ENCODE measurements at places on chromosomes 6 and 20.

- no peak for DNase-seq
Observed at GRCh38 chr20:36613974-36614373, 8.4 kb downstream of the RAB5IF start.

DNA sequence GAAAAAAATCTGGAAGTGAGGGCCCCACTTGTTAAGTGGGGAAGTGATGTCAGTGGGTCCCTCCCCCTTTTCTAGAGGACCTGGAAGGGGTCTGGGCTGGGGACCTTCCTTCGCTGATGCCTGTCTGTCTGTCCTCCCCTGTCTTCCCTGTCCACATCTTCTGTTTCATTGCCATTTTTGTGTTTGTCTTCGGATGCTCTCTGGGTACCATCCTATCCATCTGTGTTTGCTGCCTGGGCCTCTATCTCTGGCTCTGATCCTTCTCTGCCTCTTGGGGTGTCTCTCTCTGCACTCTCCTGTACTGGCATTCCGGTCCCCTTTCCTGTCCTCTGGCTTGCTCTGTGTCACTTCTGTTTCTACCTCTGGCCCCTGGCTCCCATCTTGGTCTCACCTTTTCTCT is 2.3 kb downstream of the TMEM151B start:
- no peak for DNase-seq

DNA sequence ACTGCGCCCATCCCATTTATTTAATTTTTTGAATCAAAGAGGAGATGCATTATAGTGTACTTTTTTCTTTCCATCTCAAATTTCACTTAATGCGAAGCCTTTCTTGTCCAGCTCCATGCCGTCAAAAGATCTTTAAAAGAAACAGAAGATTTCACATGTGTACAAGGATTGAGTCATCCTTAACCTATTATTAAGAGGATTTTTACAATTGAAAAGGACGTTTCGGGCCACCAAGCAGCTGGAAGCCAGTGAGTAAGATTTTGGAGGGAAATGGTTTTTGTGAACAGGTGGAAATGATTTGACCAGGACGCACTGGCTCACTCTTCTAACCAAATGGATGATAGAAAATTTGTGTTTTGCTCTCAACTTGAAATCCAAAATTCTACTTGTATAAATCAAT is 15.1 kb upstream of the CCDC170 start:
- DNase-seq: no peak

DNA sequence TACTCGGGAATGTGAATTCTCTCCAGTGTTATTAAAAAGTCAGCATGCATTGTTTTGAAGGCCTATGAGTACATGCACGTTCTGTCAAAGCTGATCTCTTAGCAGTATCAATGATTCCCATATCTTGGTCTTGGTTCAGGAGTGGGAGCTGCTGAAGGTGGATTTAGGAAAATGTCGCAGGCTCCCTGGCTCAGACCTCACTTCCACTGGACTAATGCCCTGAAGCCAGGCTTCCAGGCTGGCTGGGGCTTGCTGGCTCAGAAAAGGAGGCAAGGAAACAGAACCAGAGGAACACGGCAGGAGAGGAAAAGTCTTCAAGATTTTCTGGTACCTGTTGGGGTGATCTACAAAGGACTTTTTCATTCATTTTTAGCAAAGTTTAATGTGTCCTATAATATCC is 81.6 kb downstream of the OLIG3 start:
- DNase-seq: no peak

GRCh38 chr20:62796699-62797491 is 622 bp downstream of the MRGBP start:
- DNase-seq: no peak

DNA sequence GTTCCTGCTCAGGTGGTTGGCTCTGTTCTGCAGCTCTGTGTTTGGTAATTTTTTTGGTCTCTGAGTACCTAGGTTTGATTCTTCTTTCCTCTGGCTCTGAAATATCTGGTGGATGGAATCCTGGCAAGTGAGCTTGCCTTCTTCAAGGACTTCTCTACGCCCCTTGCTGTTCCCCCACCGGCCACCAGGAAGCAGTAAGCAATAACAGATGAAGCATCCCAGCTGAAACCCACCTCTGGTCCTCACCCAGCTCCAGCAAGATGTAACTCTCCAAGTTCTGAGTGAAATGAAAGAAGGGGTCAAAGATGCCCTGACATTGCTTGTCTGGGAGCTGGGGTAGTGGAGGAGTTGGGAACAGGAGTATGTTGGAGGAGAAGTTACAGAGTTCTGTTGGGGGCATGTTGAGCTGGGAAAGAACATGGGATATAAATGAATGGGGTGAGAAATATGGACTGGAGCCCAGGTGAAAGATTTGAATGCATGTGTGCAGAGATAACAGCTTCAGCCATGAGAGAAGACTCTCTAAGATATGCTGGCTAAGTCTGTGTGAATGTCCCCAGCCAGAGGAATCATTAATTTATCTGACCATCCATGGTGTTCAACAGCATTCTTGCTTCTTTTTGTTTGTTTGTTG is 51.3 kb upstream of the GLP1R start:
- DNase-seq: no peak

GRCh38 chr6:108735310-108736001 is 112.8 kb upstream of the ARMC2 start:
- DNase-seq: no peak

DNA sequence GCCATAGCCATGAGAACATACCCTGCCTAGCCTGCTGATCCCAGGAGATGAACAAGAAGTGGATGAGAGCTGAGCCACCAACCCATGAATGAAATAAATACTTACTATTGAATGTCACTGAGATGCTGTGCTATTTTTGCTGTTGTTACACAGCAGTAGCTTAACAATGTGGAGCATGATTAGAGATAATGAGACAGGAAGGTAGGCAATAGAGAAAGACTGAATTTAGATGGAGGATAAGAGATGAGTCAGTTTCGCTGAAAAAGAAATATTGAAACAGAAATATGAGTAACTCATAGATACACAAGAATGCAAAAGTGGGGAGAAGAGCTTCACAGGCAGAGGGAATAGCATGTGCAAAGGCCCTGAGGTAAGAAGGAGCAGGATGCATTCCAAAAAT is 94.9 kb upstream of the TOP1 start:
- DNase-seq: no peak

GRCh38 chr6:168033791-168034190 is 36.3 kb downstream of the KIF25 start:
- DNase-seq: no peak

DNA sequence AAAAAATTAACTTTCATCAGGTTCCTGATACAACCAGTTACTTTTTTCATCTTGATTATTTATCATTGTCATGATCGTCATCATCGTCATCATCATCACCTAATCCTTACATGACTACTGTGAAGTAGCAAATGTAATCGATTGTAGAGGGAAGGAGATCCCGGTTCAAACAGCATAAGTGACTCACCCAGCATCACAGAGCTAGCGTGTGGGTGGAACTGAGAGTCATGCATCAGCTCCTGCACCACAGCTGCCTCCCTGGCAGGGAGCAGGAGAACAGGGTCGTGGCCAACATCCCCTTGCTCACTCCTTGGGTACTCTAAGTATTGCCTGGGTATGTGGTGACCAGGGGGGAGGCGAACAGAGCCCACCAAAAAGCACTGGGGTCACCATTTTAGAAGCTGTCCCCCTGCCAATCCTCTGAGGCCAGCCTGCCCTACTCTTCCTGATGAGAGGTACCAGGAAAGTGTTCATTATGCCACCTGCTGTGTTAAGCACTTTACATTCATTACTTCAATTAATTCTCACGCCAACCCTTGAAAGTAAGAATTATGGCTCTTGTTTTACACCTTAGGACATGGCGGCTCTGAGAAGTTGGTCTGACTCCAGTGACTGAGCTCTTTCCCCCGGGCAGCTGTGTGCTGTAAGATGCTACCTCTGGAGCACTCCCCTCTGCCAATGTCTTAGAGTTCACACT is 425.2 kb downstream of the CD83 start:
- no peak for DNase-seq

GRCh38 chr20:52191916-52192718 is 538 bp upstream of the ZFP64 start:
- no peak for DNase-seq

GRCh38 chr20:23753589-23753988 is 2.9 kb upstream of the CST1 start:
- no peak for DNase-seq

- DNase-seq: no peak
Observed at GRCh38 chr6:21005816-21006570, 471.7 kb downstream of the CDKAL1 start.

DNA sequence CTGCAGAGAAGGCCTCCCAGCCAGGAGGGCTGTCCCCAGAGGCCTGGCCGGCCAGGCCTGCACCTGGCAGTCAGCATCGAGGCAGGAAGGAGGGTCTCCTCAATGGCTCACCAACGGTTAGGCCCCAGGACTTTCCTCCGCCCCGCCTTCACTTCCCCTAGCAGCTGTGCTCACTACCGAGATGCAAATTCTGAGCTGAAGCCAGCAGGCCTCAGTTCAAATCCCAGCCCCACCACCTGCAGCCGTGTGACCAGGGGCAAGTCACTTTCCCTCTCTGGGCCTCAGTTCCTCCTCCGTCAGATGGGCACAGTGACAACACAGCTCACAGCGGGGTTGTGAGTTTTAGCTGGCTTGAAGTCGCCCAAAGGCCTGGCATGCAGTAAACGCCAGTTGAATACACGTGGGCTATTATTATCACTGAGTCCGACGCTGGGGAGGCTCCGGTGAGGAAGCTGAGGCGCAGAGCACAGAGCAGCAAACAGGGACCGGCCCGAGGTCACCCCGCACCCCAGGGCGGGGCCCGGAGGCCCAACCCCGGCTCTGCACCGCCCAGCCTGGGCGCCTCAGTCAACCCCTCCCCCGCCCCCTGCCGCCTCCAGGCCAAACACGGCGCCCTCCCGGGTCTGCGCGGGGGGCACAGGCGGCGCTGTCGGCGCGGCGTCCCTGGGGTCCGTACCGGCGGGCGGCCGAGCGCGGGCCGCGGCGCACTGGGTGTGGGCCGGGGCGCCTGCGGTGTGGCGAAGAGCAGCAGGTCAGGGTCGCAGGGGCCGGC is 671 bp downstream of the E2F1 start:
- no peak for DNase-seq

- DNase-seq: no peak
Observed at GRCh38 chr6:152896923-152897322, 85.9 kb downstream of the FBXO5 start.

DNA sequence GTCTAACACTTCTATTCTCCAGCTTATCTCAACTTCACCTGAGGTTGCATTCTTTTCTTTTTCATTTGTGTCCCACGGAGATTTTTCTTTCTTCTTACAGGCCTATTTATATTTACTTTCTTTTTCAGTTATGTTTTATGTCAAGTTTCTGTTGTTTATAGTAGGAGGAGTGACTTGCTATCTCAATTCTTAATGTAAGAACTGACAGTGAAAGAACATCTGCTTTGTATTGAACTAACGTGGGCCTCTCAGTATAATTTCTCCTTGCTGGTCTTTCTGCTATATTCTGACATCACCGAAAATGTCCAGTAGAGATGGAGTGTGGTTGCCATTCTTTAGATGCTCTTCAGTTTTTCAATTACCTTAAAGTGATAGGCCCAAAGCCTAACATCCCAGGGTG is 521.7 kb downstream of the EPM2A start:
- no peak for DNase-seq

DNA sequence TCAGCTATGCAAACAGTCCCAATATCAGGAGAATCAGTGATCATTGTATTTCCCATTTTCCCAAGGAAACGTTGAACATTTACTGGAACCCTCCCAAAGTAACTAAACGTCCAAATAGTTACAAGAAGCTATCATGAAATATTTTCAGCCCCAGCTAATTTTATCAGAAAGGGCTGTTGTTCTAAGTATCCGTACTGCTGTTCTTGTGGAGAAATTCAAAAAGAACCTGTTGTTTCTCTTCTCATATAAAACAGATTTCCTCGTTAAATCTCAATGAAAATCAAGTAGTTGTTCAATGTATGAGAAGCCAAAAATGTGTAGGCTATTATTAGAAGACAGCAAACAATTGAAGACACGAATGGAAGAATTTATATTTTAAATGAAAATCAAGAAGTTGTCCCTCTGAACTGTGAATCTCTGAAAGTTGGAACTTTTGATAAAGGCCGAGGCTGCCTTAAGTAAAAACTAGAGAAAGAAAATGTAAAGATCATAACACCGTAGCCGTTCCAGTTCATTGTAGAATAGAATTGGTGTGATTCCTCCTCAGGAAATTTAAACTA is 107.7 kb downstream of the HFE start:
- no peak for DNase-seq

- DNase-seq: no peak
Observed at GRCh38 chr6:62904687-62905086, 306.6 kb upstream of the FKBP1C start.

- no peak for DNase-seq
Observed at GRCh38 chr20:10321138-10321717, 102.6 kb downstream of the SNAP25 start.

GRCh38 chr6:83192456-83192855 is 609 bp downstream of the PGM3 start:
- no peak for DNase-seq

- DNase-seq: no peak
Observed at GRCh38 chr20:37379967-37380828, 34.3 kb downstream of the SRC start.

DNA sequence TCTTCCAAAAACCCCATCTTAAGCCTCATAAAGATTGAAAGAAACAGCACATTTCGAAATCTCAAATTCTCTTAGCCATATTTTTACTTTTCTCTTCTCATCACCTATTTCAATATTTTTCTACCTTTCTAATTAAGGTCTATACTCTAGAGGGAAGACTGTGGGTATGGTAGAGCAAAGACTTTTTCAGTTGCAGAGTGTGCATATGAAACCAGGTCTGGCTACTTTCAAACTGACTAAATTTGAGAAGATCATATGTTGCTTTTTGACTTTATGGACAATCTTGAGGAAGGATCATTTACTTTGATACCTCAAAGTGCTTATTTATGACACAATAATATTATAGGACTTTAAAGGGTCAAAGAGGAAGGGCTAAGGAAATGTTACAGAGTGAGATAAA is 20.7 kb downstream of the FILIP1 start:
- DNase-seq: no peak

- no peak for DNase-seq
Observed at GRCh38 chr6:149423964-149424440, 23.9 kb downstream of the SUMO4 start.

DNA sequence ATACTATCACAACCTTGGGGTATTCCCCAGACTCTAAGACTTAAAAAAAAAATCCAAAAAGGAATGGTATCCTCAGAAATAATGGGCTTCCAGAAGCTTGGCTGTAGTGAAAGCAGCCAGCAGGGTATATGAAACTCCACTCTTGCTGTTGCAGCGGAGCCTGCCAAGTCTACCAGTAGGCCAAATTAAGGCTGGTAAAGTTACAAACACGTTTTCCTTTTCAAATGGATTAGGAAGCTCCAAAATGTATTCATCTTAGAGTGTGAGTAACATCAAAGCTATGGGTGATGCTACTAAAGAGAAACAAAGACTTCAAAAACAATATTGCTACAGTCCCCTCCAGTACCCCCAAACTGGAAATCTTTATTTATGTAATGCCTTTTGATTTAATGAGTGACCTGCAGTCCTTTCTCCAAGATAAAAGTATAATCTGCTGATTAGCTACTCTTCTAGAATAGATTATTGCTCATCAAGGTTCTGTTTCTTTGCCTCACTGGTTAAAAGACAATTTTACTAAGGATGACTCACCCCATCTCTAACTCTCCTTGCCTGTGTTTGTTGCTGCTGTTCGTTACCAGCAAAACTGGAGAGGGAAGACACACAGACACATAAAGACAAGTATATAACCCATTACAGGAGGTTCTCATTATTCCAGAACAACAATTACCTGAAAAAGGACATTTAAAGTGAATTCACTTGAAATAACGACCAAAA is 84.9 kb downstream of the BTBD9 start:
- DNase-seq: no peak

GRCh38 chr6:38212579-38212978 is 393.1 kb downstream of the ZFAND3 start:
- no peak for DNase-seq

GRCh38 chr6:45870531-45870930 is 145.1 kb downstream of the CLIC5 start:
- no peak for DNase-seq

Data from cortex of kidney (tissue), 1 donor.